ENCODE measurements at places on chromosomes 7 and 10.

- peak; percentile 86 for DNase-seq
Observed at GRCh38 chr10:98309366-98310355, 41.7 kb upstream of the LOXL4 start.

DNA sequence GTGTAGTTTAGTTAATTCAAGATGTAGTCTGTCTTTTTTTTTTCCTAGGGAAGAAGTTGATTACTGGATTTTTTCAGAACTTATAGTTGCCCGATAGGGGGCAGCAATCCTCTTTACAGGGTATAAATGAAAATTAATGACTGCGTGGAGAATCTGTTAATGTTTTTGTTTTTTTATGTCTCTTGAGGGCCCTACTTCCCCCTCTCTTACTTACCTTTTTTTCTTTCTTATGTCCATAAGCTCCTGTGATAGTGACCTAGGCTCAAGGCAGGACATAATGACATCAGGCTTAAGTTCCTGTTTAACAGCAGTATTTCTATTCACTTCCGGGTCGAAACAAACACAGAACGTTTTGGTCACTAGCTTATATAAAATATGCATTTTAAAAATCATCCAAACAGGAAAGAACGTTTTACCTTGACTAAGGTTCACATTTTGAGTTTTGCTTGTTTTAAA lies 18.8 kb downstream of the CDC123 start:
- peak; percentile 54 for DNase-seq

- no peak for DNase-seq
Observed at GRCh38 chr7:23396222-23397015, 73.9 kb downstream of the IGF2BP3 start.

- DNase-seq = no peak
Observed at GRCh38 chr10:58824396-58824795, 311.7 kb downstream of the BICC1 start.

GRCh38 chr7:116689790-116690259 lies 17.8 kb downstream of the MET start:
- no peak for DNase-seq

- DNase-seq = no peak
Observed at GRCh38 chr10:32337350-32337749, 9.6 kb downstream of the EPC1 start.

DNA sequence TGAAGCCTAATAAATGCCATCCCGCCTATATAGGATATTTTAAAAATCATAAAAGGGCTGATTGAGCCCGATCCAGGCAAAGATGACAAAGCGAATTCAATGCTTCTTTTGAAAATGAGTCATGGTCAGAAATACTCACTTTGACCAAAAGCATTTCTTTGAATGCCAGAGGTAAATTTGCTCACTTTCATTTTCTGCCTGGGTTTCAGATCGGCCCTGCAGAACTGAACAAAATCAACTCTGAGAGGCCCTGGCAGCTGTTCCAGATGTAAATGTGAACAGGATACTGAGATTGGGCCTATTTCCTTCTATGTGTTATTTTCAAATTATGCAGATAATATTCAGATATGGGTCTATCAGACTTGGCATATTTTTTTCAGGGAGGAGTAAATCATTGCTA lies 114.8 kb upstream of the ARID5B start:
- DNase-seq = no peak

DNA sequence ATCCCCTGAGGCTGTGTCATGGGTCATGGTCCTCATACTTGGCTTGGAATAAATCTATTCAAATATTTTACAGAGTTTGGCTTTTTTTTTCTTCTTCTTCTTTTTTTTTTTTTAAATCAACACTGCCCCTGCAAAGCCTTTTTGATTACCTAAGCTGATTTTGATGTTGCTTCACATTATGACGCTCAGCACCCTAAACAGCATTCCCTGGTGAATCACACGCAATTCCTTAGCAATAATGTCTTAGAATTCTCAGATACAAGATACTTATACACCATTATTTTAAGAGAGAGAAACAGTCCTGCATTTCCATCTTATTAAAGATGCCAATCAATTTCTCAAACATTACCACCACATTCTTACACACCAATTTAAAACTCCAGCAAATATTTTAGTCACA lies 323.7 kb upstream of the IGFBP3 start:
- DNase-seq = no peak

- DNase-seq = no peak
Observed at GRCh38 chr10:76763376-76763775, 874.2 kb downstream of the KCNMA1 start.

GRCh38 chr7:83159731-83160130 lies 3.0 kb downstream of the PCLO start:
- DNase-seq = no peak

GRCh38 chr7:69796416-69796815 lies 198.1 kb downstream of the AUTS2 start:
- DNase-seq = no peak

DNA sequence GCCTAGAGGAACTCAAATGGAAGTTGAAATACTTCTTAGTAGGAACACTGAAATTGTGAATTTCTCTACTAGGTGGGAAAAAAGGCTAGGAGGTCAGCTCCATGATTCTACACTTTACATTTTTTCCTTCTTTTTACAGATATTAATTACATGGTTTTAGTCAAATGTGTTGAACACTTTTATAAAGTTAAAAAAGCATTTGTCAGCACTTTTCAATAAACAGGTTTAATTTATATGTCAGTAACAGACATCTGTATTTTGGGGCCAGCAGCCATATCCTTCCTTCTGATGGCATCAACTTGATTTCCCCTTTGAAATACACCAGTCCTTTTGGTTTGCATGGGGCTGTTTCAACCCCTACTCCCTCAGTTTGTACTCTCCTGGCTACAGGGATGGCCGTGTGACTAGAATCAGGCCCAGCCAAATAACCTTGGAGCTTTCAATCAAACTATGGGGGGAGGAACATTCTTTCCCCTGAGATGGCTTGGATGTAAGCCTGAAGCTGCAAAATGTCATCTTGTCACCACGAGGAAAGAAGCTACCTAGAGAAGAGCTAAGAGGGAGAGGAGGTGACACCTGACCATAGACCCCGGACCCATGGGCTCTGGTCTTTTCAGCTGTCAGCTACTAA lies 171.0 kb upstream of the NEBL start:
- no peak for DNase-seq

GRCh38 chr10:5963591-5963990 lies 13.8 kb downstream of the IL15RA start:
- DNase-seq = no peak

GRCh38 chr7:73716318-73716890 lies 3.1 kb downstream of the STX1A start:
- no peak for DNase-seq

DNA sequence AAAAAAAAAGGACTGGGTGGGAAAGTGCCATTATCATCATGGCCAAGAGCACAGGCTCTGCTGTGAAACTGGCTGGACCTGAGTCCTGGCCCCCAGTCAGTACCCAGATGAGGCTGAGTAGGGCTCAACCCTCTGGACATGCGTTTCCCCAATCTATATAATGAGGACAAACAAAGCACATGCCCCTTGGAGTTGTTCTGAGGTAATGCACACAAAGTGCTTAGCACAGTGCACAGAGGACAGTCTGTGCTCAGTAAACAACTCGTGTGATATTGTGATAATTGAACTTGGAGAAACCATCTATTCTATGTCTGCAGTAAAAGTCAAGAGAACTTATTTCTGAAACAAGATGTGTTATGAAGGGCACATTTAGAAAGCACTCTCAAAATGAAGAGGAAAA lies 138.8 kb downstream of the KCNMA1 start:
- no peak for DNase-seq

GRCh38 chr7:22683379-22683778 lies 43.6 kb upstream of the IL6 start:
- no peak for DNase-seq

- DNase-seq = no peak
Observed at GRCh38 chr10:105024184-105024583, 383.1 kb downstream of the SORCS3 start.
